ENCODE measurements at places on chromosomes 4 and X. TPM values are rescaled to one million over a fixed set of nuclear protein-coding genes. Genes with fewer than 3 reads are reported as not detected.
A peak's percentile ranks its signal among the peaks of the same experiment; 100 is the strongest.

- H3K36me3 ChIP-seq, result no peaks in the 10 kb centered on the region
- no peak overlapping the region for H3K4me3 ChIP-seq
- DNase-seq, result no peak
- peaks cover 9% of the 10 kb centered on the region for H3K4me1 ChIP-seq
Observed at GRCh38 chrX:103656617-103657016, 27.8 kb downstream of the TCEAL1 start.

DNA sequence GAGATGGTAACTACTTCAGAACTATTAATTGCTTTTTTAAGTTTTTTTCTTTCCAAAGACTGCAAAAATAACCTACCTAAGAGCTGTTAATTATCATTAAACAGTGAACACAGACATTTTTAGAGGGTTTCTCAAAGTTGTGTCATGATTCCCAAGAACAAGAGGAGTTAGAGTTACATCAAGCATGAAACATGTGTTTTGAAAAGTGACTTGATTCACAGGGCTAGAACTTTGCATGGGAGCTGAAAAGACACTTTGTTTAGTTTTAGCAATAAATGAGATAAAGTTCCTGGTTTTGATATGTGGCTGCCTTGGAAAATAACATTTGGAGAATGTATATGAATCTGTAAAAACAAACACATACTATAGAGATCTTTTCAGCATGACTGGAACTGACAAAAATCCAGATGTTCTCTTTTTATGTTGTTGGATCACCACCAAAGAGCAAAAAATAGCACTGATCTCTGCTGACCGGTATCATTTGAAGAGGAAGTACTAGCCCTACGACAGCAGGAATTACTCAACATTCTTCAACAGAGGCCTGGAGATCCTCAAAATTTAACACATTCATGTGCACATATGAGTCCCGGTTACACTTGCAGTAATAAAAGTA is 173.0 kb upstream of the PCDH18 start:
- peak overlapping the region; percentile 84 for H3K27ac ChIP-seq
- no peak for DNase-seq
- H3K27me3 ChIP-seq, result no peaks in the 10 kb centered on the region
- no peaks in the 10 kb centered on the region for H3K36me3 ChIP-seq
- H3K4me1 ChIP-seq, result peaks cover 46% of the 10 kb centered on the region

GRCh38 chr4:152240232-152240631 is 295.7 kb downstream of the FBXW7 start:
- no peak for DNase-seq
- H3K27ac ChIP-seq, result no peak overlapping the region
- H3K4me3 ChIP-seq, result no peak overlapping the region
- peaks cover 17% of the 10 kb centered on the region for H3K4me1 ChIP-seq
- H3K36me3 ChIP-seq, result no peaks in the 10 kb centered on the region

GRCh38 chr4:73841243-73841925 is 4.9 kb downstream of the CXCL6 start:
- H3K27ac ChIP-seq, result no peak overlapping the region
- H3K27me3 ChIP-seq, result peaks cover 10% of the 10 kb centered on the region
- peaks cover 10% of the 10 kb centered on the region for H3K36me3 ChIP-seq
- H3K4me1 ChIP-seq, result peaks cover 33% of the 10 kb centered on the region
- DNase-seq, result no peak

DNA sequence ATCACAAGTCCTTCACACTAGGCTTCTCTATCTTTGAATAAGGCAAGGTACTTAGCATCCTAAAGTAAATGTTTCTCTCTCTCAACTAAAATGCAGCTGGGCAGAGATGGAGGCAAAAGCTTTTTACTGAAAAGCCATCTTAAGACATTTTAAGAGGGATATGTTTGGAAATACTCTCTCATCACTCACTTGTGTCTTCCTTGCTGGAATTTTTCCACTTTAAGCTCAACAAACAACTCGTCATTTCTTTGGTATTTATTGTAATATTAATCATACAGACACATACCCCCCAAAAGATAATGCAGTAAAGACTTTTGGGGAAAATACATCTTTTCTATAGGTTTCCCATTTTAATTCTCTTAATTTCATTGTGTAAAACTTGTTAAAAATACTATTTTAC is 16.4 kb downstream of the MBNL3 start:
- DNase-seq, result no peak
- H3K27ac ChIP-seq, result no peak overlapping the region
- no peaks in the 10 kb centered on the region for H3K4me1 ChIP-seq
- H3K27me3 ChIP-seq, result no peaks in the 10 kb centered on the region

DNA sequence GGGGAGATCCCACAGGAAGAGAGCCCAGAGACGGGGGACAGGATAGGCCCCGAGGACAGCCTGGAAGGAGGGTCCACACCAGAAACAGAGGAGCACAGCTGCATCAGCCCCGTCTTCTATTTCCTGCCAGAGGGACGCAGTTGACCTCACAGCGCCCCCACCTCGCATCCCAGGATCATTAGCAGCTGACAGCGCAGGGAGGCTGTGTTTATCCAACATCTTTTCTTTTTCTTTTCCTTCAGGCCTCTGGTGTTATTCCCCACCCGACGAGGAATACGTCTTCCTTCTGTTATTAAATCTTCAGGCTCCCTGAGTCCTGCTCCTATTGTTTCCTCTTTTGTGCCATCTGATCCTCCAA is 75.4 kb downstream of the DCHS2 start:
- H3K4me3 ChIP-seq, result peak overlapping the region; percentile 85
- H3K27me3 ChIP-seq, result peaks cover 35% of the 10 kb centered on the region
- DNase-seq, result no peak
- H3K27ac ChIP-seq, result peak overlapping the region; percentile 56

The SMIM10L2A gene
- total RNA-seq, result 0.21 TPM

The MND1 gene
- 1.8 TPM for total RNA-seq

The BMX gene
- total RNA-seq, result not detected

The FAM149A gene
- total RNA-seq, result 2.0 TPM

The ODAPH gene
- not detected for total RNA-seq

The ZFP92 gene
- 0.05 TPM for total RNA-seq

The ZC4H2 gene
- total RNA-seq, result 17.5 TPM

The SH2D1A gene
- not detected for total RNA-seq

The CFP gene
- total RNA-seq, result 0.57 TPM

The BEX2 gene
- total RNA-seq, result 4.0 TPM
